Cerebellar nuclear complex (tissue), 1 donor: ENCODE measurements at places on chromosomes 4 and X.

DNA sequence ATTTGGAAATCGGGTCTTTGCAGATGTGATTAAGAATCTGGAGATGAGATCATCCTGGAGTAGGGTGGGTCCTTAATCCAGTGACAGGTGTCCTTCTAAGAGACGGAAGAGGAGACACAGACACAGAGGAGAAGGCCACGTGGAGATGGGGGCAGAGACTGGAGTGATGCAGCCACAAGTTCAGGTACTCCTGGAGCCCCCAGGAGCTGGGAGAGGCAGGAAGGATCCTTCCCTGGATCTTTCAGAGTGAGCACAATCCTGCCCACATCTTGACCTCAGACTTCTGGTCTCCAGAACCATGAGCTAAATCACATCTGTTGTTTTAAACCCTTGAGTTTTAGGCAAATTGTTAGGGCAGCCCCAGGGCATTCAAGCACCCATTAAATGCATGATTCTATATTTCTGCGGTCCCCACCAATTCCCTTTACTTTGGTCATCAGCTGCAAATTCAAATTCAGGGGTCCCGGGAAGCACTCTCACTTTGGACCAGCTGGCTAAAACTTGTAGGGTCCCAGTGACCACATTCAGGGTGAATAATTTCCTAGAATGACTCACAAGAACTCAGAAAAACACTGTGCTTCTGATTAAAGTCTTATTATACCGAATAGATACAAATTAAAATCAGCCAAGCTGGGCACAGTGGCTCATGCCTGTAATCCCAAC is 12.8 kb upstream of the AKAP17A start:
- DNase-seq = no peak

DNA sequence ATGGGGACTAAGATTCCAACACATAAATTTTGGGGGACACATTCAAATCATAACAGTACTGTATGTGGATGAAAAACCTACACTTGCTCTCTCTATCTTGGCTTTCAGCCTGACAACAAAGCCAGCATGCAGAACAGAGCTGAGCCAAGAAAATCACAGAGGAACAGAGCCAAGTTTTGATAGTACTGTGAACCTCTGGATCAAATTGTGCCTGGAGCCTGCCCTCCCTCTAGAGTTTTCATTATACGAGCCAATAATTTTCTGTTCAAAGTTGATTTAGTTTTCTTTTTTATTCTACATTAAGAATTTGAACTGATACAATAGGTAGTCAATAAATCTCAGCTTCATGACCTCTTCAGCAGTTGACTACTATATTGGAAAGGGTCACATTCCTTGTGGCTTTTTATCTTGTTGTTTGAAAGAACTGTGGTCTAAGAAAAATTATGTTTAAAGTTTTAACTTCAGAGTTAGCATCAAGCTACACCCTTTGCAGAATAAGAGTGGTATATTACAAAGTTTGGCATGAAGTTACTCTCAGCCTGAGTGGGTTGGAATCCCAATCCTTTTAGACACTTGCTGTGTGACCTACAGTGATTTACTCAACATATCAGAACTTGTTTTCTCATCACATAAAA is 31.1 kb downstream of the GRID2 start:
- DNase-seq = no peak

GRCh38 chr4:86449746-86450588 is 90.1 kb upstream of the MAPK10 start:
- no peak for DNase-seq

GRCh38 chr4:10002278-10002677 is 19.0 kb downstream of the SLC2A9 start:
- DNase-seq = no peak

DNA sequence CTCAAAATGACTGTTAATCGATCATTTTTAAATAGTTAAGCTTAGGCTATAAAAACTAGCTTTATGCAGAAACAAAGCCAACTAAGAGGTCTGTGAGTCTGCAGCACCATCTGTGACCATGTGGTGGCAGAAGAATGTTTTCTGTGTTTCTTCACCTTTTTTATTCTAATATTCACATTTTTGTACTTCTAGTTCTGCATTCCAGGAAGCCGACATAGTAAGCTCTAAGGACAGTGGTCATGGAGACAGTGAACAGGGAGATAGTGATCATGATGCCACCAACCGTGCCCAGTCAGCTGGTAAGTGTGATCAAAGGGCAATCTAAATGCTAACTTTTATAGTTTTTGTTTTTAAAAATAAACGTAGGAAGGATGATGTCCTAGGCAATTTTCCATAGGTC is 5.6 kb downstream of the PCDH10 start:
- no peak for DNase-seq

- no peak for DNase-seq
Measured at GRCh38 chr4:41839916-41840854, 91.7 kb upstream of the PHOX2B start.

DNA sequence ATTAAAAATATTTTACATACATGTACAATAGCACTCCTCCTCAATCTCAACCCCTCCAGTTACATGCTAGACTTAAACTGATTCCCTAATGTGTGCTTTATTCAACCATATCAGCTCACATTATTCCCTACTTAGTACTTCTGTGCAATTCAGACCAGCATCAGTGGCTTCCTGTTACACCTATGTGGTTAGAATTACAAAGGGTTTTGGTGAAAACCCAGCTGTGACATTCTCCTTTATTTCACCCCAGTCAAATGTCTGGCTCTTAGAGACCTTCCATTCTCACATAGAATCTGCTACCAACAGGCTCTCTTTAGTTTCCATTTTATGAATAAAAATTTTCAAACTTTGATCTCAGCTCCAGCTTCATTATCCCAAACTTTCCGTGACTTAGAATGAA is 85.2 kb upstream of the SLC7A11 start:
- DNase-seq = no peak

GRCh38 chrX:15797707-15798106 is 7.4 kb downstream of the ZRSR2 start:
- no peak for DNase-seq

GRCh38 chrX:67922966-67923365 is 379.1 kb downstream of the AR start:
- DNase-seq = no peak

DNA sequence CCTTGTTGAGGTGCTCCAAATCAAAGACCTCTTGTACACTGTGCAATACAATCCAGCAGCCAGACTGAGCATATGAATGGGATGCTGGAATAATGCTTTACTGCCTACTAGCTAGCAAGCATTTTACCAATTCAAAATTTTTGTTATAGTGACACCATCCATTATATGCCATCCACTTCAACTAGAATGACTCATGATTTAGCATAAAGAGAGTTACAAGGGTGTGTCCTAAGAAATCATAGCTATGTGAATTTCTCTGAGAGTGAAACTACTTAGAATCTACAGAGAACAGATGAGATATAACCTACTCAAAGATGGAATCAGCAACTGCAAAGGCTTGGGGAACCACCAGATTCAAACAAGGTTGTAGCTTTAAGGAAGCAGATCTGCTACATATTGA is 221.9 kb downstream of the LHFPL1 start:
- no peak for DNase-seq

DNA sequence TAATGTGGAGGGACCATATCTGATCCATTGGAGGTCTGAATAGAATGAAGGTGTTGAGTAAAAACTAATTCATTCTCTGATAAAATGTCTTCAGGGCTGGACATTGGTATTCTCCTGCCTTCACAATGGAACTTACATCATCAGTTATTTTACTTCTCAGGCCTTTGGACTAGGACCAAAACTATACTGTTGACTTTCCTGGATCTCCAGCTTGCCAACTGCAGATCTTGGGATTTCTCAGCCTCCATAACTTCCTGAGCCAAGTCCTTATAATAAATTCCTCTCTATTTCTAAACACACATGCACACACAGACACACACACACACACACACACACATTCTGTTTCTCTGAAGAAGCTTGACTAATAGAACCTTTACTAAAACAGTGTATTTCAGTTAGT is 1858.6 kb upstream of the ADGRL3 start:
- DNase-seq = no peak

DNA sequence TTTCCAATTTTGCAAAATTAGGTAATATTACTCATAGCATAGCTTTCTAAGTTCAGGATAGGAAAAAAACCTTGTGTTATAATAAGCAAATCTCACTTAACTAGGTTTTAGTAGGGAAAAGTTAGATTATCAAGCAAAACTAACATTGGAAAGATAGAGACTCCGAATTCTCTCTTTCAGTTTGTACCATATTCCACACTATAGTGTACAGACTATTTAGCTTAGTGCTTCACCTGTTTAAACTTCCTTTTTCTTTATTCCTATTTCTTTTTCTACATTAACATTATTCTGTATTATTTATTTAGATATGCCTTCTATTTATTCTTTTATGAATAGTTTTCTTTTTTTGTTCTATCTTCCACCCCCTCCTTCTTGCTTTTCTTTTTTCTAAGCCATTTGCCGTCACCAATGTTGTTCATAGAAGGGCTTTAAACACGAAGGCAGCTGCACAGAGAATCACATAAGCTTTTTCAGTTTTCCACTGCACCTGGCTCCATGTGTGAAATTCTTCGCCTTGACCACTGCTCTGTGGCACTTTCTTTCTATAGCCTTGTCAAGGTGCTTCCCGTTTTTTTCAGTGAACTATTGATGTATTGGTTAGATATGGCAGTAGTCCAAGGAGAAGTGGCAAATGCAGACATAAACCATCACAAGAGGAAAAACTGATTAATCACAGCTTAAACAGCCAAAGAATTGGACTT is 8.5 kb downstream of the PCDH10 start:
- no peak for DNase-seq

- no peak for DNase-seq
Measured at GRCh38 chr4:8393593-8394038, 46.9 kb downstream of the ACOX3 start.

- DNase-seq = no peak
Measured at GRCh38 chr4:47462799-47463234, 685 bp downstream of the COMMD8 start.

GRCh38 chr4:8069102-8069752 is 89.4 kb downstream of the ABLIM2 start:
- DNase-seq = no peak

GRCh38 chr4:120070196-120070595 is 3.5 kb upstream of the MAD2L1 start:
- DNase-seq = no peak

- no peak for DNase-seq
Measured at GRCh38 chr4:119933606-119934005, 133.0 kb downstream of the MAD2L1 start.

DNA sequence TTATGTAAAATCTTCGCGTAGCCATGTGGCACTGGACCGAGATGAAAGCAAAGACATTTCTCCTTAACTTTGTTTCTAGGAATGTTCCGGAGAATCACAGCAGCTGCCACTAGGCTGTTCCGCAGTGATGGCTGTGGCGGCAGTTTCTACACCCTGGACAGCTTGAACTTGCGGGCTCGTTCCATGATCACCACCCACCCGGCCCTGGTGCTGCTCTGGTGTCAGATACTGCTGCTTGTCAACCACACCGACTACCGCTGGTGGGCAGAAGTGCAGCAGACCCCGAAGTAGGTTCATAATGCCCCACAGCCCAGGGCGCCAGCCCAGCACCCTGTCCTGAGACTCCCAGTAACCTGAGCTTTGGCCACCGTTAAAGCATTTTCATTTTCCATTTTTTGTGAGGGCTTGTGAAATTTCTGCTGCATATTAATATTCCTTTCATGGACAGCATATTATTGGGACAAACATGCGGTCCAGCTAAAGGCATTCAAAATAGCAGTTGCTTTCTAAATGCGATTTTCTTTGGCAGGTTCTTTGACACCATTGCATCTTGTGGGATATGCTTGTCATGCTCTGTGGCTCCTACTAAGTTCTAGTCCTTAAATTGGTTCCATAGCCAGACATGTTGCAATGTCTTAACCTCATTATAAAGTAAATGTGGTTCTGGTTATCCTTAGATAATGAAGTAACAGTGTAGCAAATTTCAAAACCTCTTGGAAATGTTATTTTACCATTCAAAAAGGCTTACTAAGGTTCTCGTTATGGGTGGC is 49.1 kb upstream of the MSANTD1 start:
- DNase-seq = no peak

GRCh38 chrX:133847340-133847994 is 137.9 kb downstream of the GPC3 start:
- no peak for DNase-seq

DNA sequence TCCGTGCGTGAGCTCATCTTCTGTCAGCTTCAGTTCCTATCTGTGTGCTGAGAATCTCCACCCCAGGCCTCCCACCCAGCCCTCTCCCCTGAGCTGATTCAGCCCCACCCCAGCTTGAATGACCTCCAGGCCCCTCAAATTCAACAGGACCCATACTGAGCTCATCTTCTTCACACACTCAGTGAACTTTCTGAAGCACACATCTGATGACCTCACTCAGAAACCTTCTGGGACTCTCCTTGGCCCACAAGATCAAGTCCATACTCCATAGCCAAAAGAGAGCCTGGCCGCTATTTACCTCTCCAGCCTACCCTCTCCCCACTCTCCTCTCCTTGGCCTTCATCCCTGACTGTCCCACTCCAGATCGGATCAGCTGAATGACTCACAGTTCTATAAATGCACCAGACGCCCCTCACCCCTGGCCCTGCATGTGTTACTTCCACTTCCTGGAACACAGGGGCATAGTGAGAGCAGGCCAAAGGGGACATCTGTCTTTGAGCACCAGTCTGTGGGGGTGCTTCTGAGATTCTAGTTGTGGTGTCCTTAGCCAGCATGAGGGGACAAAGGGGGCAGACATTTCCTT is 62.5 kb downstream of the PJA1 start:
- DNase-seq = no peak

DNA sequence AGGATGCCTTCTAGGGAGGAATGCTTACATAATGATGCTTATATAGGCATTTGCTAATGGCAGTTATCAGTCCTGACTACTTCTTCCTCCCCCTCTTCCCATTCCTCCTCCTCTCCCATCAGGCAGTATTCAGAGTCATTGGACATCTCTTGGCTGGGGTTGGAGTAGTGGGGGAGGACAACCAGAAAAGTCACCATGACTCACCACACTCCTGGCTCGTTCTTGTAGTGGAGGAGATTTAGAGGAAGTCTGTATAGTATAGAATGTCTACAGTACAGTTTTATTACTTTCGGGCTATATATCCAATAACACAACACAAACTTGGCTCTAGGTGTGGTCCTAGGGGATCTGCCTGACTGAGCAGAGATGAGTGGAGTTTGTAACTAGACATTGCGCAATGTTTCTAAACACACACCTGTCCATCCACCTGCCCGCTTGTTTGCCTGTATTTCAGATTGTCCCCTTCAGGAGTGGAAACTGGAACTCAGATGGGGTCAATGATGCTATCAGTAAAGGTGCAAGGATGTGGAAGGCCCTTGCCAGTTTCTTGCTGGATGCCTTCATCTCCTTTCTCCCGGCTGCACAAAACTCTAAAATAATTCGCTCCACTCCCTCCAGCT is 27.9 kb upstream of the KIAA1210 start:
- no peak for DNase-seq

DNA sequence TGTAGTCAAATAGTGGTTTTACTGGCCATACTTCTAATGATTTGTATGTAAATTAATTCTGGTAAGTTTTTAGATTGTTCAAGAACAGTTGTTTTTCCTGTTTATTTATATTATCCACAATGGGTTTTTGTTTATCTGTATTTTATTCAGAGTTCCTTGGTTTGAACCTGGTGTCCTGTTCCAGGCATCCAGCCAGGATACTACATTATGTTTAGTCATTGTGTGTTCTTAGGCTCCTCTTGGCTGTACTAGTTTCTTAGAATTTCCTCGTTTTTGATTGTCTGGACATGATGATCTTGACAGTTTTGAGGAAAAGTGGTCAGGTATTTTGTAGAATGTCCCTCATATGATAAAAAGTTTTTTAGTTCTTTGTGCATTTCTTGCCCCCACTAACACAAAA is 7.8 kb downstream of the TIGD2 start:
- no peak for DNase-seq

GRCh38 chrX:153371256-153371655 is 29.9 kb downstream of the PNMA6E start:
- no peak for DNase-seq

GRCh38 chrX:119552508-119552907 is 12.7 kb downstream of the STEEP1 start:
- no peak for DNase-seq
